GM12878 (cell line): ENCODE measurements at places on chromosomes 1 and 21.

GRCh38 chr1:2073382-2074230 is 23.4 kb downstream of the PRKCZ start:
- DNase-seq = no peak

GRCh38 chr21:45632637-45633251 is 10.8 kb upstream of the PCBP3 start:
- DNase-seq = no peak

- DNase-seq = no peak
These were observed 20.2 kb downstream of the B3GALT5 start for GRCh38 chr21:39632796-39633442.

DNA sequence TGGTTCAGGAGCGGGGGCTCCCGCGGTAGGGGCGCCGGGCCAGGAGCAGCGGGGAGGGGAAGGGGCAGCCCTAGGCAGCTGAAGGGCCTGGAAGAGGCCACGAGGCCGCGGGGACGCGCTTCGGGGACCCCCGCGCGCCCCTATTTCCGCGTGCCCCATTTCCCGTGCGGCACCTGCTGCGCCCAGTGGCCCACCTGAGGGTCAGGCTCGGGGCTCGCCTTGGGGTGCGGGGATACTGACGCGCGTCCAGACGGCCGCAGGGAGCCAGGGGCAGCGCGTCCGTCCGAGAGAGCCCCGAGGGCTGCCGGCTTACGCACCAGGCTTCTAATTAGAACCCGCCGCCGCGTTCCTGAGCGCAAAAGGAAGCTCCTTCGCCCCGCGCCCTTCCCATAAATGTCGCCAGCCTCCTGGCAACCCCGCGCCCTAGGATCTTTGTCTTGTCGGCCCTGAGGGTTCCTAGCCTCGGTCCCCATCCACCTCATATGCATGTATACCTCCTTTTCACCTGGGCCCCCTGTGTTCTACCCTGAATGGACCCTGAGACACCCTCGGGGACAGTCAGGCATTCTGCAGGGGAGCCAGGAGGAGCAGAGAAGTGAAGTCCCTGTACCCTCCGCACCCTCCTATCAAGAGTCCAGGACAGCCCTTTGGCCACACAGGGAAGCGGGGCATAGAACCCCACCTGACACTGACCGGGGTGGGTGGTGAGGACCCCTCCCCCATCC is 1.8 kb downstream of the WNT3A start:
- no peak for DNase-seq

DNA sequence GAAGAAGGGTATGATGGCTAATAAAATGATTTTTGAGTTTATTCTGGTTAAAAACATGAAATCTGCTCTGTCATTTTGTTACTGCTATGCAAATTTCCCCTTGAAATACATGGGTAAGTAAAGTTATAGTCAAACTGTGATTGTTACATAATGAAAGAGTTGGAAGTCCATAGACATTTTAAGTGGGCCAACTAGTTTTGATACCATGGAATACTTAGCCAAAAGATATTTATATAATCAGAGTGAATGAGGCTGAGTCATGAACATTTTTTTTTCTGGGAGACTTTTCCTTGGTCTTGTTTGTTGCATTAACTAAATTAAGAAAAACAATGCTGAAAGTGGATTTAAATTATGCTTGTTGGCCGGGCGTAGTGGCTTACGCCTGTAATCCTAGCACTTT is 58.2 kb upstream of the MPC2 start:
- DNase-seq = no peak

DNA sequence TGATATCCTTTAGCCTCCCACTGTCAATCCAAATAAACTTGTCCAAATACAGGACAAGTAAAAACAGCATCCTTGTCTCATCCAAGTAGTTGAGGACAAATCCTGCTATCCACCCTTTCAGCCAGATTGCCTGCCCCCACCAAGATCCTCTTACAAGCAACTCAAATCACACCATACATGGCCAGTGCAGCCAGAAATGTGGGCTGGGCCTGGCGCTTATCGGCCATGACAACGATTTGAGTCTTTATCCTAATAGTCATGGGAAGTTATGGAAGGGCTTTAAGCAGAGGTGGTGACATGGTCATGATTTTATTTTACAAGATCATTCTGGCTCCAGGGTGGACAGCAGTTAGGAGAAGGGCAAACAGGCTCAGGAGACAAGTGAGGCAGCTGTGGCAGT is 6.3 kb downstream of the GPA33 start:
- no peak for DNase-seq

DNA sequence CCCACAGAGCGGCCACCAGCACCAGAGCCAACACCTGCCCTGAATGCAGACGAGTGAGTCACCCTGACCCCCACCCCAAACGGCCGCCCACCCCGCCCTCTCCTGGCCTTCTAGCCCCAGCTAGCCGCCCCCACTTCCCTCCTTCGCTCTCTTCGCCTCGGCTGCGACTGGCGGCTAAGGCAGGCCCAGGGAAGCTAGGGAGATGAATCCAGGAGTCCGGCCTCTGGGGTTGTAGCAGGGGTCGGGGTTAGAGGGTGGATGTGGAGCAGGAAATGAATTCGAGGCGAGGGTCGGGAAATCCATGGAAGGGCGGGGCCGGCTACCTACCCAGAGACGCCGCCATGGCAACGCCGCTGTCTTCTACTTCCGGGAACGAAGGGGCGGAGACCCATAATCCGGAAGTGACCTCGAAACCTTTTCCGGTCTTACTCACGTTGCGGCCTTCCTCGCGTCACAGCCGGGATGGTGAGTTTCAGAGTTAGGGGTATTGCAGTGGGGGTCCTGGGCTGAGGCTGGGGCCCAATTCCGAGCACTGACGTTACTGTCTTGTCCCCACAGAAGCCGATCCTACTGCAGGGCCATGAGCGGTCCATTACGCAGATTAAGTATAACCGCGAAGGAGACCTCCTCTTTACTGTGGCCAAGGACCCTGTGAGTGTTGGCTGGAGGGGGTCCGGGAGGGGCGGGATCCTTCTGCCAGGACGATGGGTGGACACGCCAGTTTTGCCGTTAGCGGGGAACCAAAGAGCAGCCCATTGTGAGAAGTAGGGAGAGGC is at the start of the genes EIF3I and TMEM234:
Gene EIF3I, plus strand, starts transcription at position 428 of the 776 bp plus-strand sequence. Its CDS starts 35 bp downstream, at position 463.
Gene TMEM234, minus strand, starts transcription at position 374 of the 776 bp plus-strand sequence. Its CDS starts 31 bp downstream, at position 343.
- DNase-seq = peak; percentile 60

GRCh38 chr1:115976921-115977498 is 697 bp downstream of the SLC22A15 start:
- no peak for DNase-seq

DNA sequence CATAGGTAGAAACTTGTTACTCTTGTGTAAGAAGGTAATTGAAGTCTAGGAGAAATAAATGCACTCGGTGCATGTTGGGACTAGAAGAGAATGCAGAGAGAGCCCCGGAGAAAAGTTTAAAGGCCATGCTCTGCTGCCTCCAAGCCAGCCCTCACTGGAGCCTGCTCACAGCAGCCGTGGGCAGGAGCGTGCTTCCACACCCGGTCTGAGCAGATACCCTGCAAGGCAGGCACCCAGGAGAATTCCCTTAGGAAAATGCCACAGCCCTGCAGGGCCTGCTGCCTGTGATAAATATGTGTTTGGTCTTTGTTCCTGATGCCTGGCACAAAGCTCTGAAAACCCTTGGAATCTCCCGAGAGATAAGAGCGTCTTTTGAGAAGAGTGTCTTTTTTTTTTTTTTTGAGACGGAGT is 22.8 kb downstream of the C2CD2 start:
- DNase-seq = no peak

- no peak for DNase-seq
These were observed 99.1 kb upstream of the ACTRT2 start for GRCh38 chr1:2921970-2922686.

- DNase-seq = no peak
These were observed 3.9 kb upstream of the AJAP1 start for GRCh38 chr1:4650481-4650880.

DNA sequence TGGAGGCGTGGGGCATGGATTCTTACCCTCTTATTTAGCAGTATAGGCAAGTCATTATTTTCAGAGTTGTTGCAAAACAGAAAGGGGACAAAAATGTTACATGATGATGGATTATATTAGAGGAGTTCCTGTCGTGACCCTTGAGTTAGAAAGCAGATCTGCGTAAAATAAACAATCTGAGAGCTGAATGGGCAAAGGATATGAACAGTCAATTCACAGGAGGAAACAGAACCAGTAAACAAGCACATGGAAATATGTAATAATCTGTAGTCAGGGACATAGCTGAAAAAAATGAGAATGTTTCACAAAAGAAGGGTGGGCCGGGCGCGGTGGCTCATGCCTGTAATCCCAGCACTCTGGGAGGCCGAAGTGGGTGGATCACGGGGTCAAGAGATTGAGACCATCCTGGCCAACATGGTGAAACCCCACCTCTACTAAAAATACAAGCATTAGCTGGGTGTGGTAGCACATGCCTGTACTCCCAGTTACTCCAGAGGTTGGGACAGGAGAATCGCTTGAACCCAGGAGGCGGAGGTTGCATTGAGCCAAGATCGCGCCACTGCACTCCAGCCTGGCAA is 20.9 kb downstream of the RCAN1 start:
- DNase-seq = no peak

DNA sequence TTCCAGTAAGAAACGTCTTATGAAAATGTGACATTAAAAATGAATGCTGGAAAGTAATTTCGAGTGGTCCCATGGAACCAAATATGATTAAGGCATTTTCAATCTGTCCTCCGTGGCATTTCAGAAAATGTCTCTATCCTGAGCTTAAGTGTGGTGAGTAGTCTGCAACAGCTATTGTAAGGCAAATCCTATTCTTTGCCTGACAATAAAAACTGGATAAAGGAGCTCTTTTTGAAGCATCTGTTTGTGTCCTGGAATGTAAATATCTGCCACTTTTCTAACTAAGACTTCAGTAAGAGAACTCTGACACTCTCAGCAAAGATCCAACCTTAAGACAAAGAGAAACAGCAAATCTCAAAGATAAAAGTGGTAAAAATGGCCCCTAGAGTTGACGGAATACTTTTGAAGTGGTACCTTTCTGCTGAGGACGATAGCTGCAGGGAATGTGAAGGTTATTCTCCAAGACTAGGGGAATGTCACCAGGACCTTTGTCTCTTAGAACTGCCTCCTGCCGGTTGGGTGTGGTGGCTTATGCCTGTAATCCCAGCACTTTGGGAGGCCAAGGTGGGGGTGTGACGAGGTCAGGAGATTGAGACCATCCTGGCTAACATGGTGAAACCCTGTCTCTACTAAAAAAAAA is 486.7 kb upstream of the ZP4 start:
- no peak for DNase-seq

GRCh38 chr1:226995365-226996332 is 55.6 kb downstream of the COQ8A start:
- peak; percentile 75 for DNase-seq

DNA sequence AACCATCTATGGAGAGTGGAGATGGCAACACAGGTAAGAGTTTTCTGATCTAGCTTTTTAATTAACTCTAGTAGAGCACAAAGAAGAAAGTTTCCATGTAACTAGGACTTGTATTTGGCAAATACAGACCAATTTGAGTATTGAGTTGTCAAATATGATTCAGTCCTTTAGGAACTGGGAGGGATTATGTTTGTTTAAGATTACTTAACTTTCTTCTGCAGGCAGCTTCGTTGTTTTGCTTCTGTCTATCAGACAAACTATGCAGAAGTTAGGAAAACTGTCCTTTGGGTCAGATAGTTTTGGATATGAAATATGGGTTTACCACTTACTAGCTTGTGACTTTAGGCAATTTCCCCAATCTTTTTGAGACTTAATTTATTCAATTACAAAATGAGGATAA is 111.8 kb downstream of the POU2F1 start:
- DNase-seq = no peak

DNA sequence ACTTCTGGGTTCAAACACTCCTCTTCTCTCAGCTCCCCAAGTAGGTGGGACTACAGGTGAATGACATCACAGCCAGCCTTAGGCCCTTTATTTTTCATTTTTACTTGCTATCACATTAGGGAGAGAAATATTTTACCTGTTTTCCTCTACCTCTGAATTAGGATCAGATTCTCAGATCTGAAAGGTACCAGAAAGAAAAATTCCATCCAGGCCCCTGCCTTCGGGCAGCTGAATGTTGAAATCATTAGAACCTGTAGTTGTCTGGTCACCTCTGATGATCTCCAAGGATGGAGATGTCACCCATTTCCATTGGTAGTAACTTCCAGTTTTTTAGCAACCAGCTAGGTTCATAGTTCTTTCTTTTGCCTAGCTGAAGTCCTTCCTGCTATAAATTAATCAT is 175.6 kb upstream of the TNR start:
- no peak for DNase-seq

DNA sequence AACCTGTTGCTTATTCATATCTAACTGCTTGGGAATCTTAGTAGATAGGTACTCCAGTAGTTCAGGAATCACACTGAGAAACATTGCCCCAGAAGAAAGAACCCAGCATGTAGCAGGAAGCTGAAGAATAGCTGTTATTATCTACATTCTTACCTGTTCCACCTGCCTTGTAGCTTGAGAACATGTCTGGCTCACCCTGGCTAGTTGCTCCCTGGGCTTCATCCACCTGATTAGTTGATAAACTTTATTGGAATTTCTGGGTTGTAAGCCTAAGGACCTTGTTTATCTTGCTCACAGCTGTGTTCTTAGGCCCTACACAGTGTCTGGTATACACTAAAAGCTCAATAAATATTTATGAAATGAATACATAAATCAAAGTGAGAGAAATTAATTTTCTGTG is 106.3 kb upstream of the DMRTA2 start:
- no peak for DNase-seq

GRCh38 chr1:22633697-22634463 is 2.5 kb upstream of the C1QA start:
- no peak for DNase-seq

DNA sequence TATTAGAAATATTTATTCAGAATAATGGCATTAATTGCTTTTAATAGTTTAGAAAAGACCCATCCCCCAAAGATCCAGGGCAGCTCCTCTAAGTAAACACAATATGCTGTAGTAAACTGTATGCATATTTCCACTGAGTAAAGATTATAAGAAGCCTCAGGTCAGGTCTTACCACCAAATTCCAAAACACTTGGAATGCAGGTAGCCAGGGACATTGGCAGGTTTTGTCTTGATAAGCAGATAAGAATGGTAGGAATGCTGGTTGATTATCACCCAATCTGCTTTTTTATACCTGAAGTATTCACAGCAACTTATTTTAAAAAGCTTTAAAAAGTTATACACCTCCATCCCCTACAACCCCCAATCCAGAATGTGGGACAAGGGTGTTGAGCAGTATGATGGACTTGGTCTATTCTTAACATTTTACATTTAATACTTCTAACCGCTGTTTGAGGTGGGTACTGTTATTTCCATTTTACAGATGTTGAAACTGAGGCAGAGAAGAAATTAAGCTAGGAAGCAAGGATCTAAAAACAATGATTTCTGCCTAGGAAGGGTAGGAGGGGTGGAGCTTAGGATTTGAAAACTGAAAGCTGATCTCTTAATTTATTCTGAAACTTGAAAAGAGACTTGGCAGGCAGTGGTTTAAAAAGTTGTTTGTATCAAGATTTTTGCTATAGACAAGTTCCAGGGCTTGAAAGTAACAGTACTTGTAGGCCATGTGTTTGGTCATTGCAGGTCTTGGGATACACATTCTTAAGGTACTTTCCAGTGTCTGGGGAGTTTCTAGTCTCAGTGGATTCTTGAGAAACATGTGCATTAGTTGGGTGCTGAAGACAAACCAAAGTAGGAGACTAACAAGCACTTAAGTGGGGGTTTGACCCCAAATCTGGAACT is 15.6 kb upstream of the THEM4 start:
- DNase-seq = peak; percentile 40

- no peak for DNase-seq
These were observed 310.2 kb upstream of the ADAMTS5 start for GRCh38 chr21:27277110-27277509.

- DNase-seq = no peak
These were observed 29.1 kb upstream of the IRF2BP2 start for GRCh38 chr1:234638832-234639799.

- no peak for DNase-seq
These were observed 9.8 kb upstream of the IPO9 start for GRCh38 chr1:201818971-201819750.
